ENCODE measurements at places on chromosomes 1 and 21. TPM values are rescaled to one million over a fixed set of nuclear protein-coding genes. Genes with fewer than 3 reads are reported as not detected.

Gene NFIA
- total RNA-seq: 163 TPM

Gene LCE2A
- total RNA-seq: not detected

Gene FGR
- 0.53 TPM for total RNA-seq

Gene LMOD1
- 5.4 TPM for total RNA-seq

Gene NKAIN1
- total RNA-seq: 9.4 TPM

Gene CXADR
- 36.8 TPM for total RNA-seq

Gene FAM78B
- total RNA-seq: 0.16 TPM

Gene TARS2
- total RNA-seq: 31.7 TPM

Gene ABCD3
- 38.2 TPM for total RNA-seq

Gene IGFN1
- total RNA-seq: 0.93 TPM

Gene EPS8L3
- total RNA-seq: 0.34 TPM

Gene CDC42
- total RNA-seq: 246 TPM

All from mesothelial cell of epicardium (in vitro differentiated cells).